ENCODE measurements at places on chromosomes 7 and 10.

GRCh38 chr10:57968328-57969016, 299.2 kb downstream of the IPMK start:
- DNase-seq: no peak

DNA sequence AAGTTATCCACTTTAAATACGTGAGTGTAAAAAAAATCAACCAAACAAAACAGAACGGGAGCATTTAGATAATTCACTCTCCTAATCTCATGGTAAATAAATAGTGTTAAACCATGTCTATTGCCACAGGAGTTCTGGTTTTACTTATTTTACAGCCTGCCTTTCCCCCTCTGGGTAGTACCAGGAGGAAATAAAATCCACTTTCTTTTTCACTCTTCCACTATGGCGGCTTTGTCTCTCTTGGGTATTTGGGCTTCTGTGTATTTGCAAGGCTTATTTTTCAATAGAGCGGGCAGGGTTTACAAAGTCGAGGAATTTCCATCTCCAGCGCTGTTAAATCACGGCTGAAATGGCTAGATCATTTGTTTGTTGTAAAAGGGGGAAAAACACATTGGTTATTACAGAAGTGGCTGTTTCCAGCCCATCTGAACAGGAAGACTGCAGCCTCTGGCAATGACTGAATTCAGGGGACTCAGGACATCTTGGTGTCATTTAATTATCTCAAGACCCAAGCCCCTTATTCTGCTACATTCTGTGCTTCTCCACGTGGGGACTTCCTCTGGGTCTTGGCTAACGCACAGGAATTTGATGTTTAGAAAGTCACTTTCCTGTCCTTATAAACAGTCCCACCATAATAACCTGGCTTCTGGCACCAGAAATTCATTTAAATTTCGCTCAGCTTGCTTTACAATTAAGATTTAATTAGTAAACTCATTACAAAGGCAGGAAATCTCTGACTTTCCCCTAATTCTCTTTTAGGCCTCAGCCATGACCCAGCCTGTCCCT, 323.9 kb downstream of the GATA3 start:
- no peak for DNase-seq

DNA sequence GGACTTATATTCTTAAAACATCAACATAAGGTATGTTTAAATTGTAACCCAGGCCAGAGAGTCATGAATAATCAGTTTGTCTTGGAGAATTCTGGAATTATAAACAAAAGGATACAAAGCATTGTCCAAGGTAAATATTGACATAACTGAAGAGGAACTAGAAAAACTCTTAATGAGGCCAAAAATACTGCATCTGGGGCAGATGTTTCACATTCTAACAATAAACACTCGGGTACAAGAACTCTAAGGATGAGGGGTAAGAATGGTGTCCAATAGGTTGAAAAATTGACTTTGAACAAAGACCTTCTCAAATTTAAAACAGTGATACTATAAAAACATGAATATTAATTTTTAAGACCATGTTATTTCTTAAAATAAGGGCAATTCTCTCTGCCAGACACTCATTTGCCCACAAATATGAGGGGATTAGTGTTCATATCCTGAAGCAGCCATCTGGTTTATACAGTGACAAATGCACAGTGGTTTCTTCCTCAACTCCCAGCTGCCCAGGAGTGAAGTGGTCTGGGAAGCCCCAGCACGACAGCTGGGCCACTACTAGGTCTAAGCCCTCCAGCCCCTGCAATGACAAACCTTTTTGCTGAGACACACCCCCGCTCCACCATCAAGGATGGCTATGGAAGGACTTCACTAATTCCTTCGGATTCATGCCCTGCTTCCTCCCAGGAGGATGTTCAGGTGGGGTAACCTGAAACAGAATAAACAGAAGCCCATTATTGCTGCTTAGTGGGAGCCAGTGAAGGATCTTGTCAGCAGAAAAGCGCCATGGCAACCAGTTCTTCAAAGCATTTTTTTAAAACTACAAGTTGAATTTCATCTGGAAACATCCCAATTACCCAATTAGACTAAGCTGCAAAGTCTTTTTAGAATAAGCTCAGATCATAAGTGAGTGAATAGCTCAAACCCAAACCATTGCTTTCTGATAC, 107.5 kb upstream of the ARID5B start:
- DNase-seq: no peak

- DNase-seq: no peak
Observed at GRCh38 chr10:70284542-70285475, 1.0 kb upstream of the NPFFR1 start.

- no peak for DNase-seq
Observed at GRCh38 chr10:52226197-52226847, 87.8 kb upstream of the DKK1 start.

Data from activated gamma-delta T cell (primary cell).